NCI-H1417 treated with DMSO at 0.1 percent for 48 hours (cell line): ENCODE measurements at places on chromosomes 6 and 20.

GRCh38 chr6:132412656-132413498 lies 11.6 kb upstream of the MOXD1 start:
- no peak for DNase-seq

GRCh38 chr6:79143320-79143898 lies 65.4 kb upstream of the PHIP start:
- DNase-seq: no peak

DNA sequence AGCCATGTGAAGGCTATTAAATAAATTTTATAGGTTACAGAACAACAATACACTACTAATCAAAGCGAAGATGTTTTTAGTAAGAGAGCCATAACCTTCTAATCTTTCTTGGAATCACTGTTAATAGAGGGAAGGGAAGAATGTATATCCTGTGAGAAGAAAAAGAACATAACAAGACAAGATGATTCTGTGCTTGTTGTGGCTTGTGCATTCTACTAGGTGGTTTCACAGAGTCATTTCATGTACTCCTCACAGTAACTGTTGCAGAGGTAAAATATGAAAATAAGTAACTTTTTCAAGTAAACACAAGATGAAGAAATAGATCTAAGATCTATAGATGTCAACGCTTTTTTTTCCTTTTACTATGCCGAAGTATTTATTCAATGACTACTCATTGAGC lies 116.9 kb upstream of the FAM83B start:
- no peak for DNase-seq

- no peak for DNase-seq
These were observed 447.3 kb downstream of the HDGFL1 start for GRCh38 chr6:23016696-23017095.

GRCh38 chr6:148999501-148999900 lies 252.7 kb downstream of the UST start:
- DNase-seq: no peak

- no peak for DNase-seq
These were observed 27.2 kb upstream of the FKBP1A start for GRCh38 chr20:1420066-1420465.

DNA sequence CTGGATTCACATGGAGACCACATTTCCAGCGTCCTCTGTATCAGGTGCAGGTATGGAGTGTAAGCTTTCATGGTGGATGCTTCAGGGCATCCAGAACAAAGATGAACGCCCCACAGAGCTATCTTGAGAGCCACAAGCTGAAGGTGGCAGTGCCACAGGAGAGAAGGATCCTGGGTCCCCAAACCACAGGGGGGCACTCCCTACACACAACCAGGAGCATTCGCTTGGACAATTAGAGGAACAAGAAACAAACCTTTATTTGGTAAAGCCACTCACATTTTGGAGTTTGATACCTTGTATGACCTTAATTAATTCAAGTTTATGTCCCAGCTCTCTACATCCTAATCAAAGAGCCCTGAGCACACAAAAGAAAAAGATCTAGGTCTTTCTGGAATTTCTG lies 406.3 kb downstream of the PREX1 start:
- no peak for DNase-seq

DNA sequence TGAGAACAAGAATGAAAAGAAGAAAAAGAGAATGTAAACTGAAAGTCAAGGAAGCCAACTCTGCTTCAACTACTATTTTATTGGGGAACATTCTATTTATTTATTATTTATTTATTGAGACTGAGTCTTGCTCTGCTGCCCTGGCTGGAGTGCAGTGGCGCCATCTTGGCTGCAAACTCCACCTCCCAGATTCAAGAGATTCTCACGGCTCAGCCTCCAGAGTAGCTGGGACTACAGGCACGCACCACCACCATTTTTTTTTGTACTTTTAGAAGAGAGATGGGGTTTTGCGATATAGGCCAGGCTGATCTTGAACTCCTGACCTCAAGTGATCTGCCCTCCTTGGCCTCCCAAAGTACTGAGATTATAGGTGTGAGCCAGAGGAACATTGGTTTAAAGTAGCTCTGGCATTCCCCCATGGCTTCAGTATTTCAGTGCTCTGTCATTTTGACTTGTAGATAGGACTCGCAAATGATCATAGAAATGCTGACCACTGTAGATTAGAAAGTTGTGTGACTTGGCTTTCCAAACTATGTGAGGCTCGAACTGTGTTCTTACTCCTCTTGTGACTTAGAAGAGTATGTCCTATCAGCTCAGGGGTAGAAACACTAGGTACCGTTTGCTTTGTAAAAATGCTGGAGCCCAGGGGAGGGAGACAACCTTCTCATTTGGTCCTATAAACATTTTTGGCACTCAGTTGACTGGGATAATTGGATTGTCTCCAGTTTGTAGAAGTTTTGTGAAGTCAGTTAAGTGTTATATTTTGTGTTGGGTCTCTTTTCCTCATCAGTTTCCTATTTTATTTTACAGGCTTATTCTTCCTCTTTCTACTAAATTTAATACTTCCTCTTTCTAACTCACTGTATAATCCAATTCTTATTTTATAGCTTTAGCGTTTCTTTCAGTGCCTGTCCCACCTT lies 544.9 kb upstream of the CITED2 start:
- DNase-seq: no peak

GRCh38 chr20:58111310-58112016 lies 117.0 kb downstream of the ANKRD60 start:
- no peak for DNase-seq

GRCh38 chr6:320351-321157 lies 28.3 kb downstream of the DUSP22 start:
- no peak for DNase-seq

- DNase-seq: no peak
These were observed 190.8 kb downstream of the MTFR2 start for GRCh38 chr6:136059308-136059707.

GRCh38 chr6:123007885-123008284 lies 11.8 kb downstream of the CLVS2 start:
- peak; percentile 90 for DNase-seq

DNA sequence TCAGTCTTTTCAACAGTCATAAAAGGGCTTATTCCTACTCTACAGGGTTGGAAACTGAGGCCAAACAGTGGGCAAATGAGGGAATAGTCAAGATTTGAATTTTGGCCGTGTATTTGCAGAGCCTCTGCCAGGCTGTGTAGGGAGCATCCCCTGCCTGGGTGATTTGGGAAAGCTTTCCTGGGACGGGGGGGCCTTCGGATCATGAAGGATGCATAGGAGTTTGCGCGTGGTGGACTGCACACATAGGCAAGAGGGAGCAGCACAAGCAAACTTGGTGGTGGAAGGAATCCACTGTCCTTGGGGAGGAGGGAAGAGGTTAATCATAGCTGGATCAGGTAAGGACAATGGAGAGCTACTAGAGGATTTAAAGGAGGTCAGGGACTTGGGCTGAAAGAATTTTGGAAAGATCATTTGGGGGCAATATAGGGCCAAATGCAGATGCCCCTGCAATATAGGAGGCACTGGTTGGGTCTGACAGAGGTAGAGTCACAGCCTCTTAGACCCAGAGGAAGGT lies 2.5 kb downstream of the PTPRA start:
- DNase-seq: no peak

- peak; percentile 52 for DNase-seq
These were observed 155.2 kb upstream of the RSPO3 start for GRCh38 chr6:126963077-126963809.

DNA sequence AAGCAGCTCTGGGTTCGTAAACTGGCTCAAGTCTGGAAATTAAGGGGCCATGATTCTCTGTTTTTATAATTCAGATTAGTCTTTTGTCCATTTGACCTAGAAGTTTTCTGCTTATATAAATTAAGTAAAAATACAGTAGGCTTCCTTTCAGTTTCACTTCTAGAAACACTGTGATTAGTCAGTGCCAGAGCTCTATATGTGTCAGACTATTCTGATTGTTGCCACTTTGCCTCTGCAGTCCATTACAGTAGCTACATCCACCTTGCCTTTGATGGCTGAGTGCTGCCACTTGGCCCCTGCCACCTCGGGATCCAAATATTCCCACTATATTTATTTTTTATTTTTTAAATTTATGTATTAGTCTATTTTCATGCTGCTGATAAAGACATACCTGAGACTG lies 7.9 kb downstream of the ZC2HC1B start:
- no peak for DNase-seq

GRCh38 chr20:7608250-7608649 lies 332.0 kb downstream of the HAO1 start:
- DNase-seq: no peak

DNA sequence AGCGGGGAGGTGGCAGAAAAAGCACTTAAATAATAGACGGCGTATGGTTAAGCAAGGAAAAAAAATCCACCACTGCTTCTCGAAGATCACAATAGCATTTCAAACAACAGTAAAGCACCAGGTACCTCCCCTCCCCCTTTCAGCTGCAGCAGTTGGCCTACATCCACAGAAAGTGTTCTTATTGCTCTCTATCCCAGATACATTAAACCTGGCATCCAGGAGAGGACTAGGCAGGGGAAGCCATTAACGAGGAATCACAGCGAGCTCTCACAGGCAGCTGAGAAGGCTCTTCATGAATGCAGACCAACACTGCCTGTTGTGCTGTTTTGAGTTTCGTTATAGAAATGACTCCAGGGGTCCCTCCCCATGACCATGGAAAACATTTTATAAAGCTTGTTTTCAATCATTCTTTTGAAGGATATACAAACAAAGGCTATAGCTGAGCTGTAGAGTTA lies 11.8 kb downstream of the FYN start:
- no peak for DNase-seq

- DNase-seq: no peak
These were observed 50.8 kb upstream of the MYLIP start for GRCh38 chr6:16078064-16078463.

DNA sequence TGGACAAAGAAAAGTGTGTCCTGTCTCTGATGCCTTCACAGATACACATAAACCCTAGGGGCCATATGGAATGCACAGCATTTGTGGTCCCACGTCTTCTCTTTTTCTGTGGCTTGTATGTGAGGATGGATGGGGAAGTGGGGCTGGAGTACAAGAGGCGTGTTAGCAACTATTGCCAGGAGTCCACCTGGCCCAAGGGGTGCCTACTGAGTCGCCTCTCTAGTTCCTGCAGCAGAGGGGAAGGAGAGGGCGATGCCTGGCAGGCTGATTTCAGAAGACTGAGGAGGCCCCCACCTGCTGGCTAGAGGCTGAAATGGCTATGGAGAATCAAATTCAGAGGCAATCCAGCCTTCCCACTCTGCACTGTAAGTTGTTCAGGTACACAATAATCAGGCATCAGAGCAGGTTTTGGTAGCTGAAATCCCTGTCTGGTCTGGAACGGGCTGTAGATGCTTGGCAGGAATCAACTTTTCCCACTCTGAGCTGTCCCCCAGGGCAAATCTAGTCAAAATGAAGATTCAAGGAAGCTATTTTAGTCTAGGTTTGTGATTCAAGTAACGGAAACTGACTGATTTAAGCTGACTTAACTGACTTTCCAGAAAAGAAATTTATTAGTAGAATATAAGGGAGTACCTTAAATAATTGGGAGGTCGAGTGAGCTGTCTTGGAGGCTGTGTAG lies 14.9 kb upstream of the PPARD start:
- DNase-seq: no peak

GRCh38 chr20:13915284-13915683 lies 75.1 kb downstream of the SEL1L2 start:
- DNase-seq: no peak

DNA sequence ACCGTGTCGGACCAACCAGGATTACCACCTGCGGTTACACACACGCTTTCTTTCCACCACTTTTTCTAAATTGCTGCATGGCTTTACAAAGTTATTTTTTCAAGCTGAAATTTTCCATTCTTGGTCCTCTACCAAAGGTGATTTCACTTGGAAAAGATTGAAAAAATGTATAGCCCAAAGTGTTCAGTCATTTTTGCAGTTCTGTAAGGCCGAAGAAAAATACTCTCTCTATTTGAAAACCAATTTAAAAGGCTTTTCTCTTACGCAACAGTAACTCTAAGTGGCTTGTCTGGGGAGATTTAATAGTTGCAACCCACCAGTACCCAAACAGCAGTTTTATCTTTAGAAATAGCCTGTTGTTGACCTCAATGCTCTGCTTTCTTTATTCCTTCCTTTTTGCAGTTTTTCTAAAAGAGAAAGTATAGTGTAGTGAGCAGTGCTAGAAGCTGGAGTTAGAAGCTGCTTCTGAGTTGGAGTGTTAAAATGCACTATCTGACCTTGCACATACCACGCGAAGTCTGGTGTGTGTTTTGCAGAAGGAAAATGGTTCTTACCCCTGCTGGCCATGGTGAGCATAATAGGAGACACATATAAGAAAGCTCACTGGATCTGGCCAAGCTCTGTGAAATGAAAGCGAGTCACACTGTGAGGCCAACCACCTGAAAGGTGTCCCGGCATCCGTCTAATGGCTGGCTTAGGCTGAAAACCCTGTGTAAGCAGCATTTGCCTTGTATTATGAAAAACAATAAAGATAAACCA lies 271.6 kb upstream of the PRND start:
- DNase-seq: no peak

- no peak for DNase-seq
These were observed 31.5 kb upstream of the COL10A1 start for GRCh38 chr6:116157391-116157790.

- no peak for DNase-seq
These were observed 1.3 kb downstream of the PIGU start for GRCh38 chr20:34675561-34675960.

- DNase-seq: no peak
These were observed 170.2 kb downstream of the CDKAL1 start for GRCh38 chr6:20704325-20705025.

DNA sequence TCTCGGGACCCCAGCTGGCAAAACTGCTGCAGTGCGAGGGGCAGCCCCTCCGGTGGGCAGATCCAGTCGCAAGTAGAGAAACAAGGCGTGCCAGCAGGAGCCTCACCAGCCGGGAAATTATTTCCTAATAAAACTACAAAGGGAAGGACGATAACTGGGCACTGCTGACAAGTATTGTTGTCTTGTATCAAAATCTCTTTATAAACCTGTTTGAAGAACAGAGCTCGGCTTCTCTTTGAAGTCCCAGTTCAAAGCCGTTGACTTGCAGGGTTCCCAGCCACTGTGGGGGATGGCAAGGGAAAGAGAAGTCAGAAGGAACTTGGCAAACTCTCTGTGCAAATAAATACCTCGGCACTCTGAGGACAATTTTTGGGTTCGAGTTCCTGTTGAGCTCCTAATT lies 504.5 kb downstream of the CD83 start:
- DNase-seq: no peak

- DNase-seq: peak; percentile 63
These were observed 60.7 kb downstream of the EZR start for GRCh38 chr6:158758451-158758860.
